Endothelial cell of umbilical vein (primary cell): ENCODE measurements at places on chromosomes 2 and 18. TPM values are rescaled to one million over a fixed set of nuclear protein-coding genes. Genes with fewer than 3 reads are reported as not detected.

CTAGE1 gene
- not detected in 2 replicates for total RNA-seq

FHOD3 gene
- total RNA-seq = 0.58 and 1.5 TPM in 2 replicates

WDSUB1 gene
- 4.8 and 7.3 TPM in 2 replicates for total RNA-seq

NT5C1B gene
- not detected in 2 replicates for total RNA-seq

ST6GAL2 gene
- total RNA-seq = not detected in 2 replicates

TTN gene
- 0.44 and 0.49 TPM in 2 replicates for total RNA-seq

PTMA gene
- 1,418 and 1,488 TPM in 2 replicates for total RNA-seq

ADRA2B gene
- total RNA-seq = not detected in 2 replicates

STAMBP gene
- total RNA-seq = 19.8 and 21.3 TPM in 2 replicates

NPHP1 gene
- 5.9 and 6.1 TPM in 2 replicates for total RNA-seq

HOXD12 gene
- not detected in 2 replicates for total RNA-seq

ERCC3 gene
- total RNA-seq = 46.6 and 47.3 TPM in 2 replicates
